ENCODE measurements at places on chromosomes 12 and 14.
A peak's percentile ranks its signal among the peaks of the same experiment; 100 is the strongest.

- DNase-seq = no peak
Measured at GRCh38 chr12:5516371-5517241, 84.7 kb downstream of the NTF3 start.

- peak; percentile 95 for DNase-seq
Measured at GRCh38 chr12:3698218-3698974, 54.5 kb downstream of the CRACR2A start.

GRCh38 chr12:119804011-119804641 lies 73.0 kb downstream of the CIT start:
- peak; percentile 55 for DNase-seq

GRCh38 chr14:95993768-95994592 lies 45.2 kb upstream of the C14orf132 start:
- peak; percentile 43 for DNase-seq
